ENCODE measurements at places on chromosomes 5 and 9.
A peak's percentile ranks its signal among the peaks of the same experiment; 100 is the strongest.

- peak; percentile 45 for DNase-seq
These were observed 77.6 kb upstream of the SAP30L start for GRCh38 chr5:154368041-154368800.

DNA sequence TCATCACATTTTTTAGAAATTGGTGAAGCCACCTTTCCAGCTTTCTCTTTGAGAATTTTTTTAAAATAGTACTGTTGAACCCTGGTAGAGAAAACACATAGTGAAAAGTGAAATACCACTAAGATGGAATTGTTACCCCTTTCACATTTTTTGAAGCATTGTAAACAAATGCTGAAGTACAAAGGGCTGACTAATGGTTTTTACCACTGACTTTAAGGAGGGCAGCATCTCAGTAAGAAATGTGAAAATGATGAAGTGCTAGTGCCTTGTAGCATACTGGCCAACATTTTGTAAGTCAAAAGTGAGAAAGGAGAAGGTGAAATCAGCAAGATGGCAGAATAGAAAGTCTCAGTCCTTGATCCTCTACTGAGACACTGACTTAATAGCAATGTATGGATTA lies 320.6 kb downstream of the PJA2 start:
- no peak for DNase-seq

GRCh38 chr9:86672301-86672700 lies 275.0 kb downstream of the GAS1 start:
- DNase-seq: no peak

GRCh38 chr5:83414601-83415000 lies 56.9 kb upstream of the VCAN start:
- no peak for DNase-seq

DNA sequence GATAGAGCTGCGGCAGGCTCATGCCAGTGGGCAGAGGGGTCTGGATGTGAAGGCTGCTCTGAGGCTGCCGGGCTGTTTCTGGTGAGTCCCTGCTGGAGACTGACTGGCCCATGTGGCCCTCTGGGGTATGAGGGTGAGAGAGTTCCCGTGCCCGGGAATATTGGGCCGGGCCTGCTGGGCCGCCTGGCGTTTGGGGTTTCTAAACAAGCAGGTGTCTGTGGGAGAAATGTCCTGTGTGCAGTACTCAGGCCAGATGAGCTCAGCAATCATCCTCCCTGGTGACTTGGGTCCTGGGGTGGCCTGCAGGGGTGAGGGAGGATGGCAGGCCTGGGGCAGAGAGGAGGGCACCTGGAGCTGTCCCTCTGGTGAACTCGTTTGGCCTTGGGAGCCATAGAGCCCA lies 74.9 kb downstream of the MACROH2A1 start:
- DNase-seq: no peak

GRCh38 chr9:94639061-94639998 lies at the start of gene FBP1:
Gene FBP1 (minus strand): TSS chr9:94639518. CDS start chr9:94639310, 208 bp downstream.
- no peak for DNase-seq

- DNase-seq: no peak
These were observed 153.5 kb upstream of the IRX2 start for GRCh38 chr5:2904956-2905355.

DNA sequence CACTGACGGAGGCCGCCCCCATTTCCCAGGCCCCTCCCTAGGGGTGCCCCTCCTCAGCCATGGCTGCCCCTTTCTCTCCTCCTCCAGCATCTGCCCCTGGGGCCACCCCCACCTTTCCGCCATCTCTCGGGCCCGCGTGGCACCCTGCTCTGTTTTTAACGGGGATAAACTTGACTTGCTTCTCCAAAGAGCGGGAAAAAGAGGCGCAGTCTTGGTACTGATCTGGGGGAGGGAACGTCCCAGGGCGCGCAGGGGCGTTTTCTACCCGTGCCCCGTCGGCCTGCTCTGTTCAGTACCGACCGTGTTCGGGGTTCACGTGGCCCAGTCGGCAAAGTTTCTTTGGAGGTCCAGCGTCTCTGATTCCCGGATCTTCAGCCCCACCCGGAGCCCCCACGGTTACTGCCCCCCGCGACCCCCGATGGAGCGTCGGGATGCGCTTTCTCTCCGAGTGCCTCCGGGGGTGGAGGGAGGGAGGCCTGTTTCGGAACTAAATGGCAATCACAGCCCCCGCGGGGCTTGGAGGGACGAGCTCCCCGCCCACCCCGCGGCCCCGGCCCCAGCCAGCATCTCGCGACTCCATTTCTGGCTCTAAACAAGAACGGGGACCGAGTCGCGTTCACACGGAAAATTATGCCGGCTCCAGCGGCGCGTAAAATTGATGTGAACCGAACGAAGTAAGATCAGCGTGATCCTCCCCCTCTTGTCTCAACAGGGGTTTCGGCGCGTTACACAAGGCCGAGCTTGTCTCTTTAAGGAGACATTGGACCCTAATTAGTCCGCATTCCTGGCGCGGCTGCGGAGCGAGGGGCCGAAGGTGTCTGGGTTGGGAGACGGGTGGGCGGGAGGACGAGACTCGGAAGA lies 1.1 kb upstream of the TLE4 start:
- no peak for DNase-seq

DNA sequence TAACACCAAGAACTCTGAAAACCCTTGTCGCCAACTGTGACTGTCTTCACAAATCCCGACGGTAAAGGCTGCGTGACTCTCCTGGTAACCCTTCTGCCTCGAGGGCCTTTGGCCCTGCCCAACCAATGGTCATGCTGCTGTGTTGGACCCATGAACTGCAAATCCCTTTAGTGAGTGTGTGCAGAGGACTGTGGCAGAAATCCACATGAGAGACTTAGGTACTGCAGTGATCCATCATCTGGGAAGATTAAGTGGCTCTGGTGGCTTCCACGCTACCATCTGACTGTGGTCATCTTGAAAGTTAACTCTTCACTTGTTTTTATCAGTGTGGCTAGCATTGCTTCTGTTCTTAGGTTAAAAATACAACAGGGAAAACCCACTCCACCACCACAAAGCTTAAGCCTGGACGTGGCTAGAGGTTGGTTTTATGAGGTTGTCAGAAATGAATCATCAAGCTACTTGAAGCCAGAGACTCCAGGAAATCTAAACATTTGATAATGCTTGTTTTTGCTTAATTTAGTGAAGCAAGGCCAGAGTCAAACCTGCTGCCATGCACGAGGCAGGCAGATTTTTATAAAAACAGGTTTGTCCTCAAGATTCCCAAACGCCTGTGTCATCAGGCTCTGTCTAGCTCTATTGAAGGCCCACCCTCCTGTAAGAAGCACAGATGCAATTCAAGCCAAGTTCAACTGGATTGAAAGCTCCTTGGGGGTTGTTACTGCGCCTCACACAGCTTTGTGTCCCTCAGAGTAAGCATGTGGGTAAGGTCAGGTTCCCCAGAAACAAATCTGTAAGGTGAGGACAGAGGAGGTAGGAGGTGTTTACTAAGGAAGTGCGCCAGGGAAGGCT lies 52.7 kb upstream of the ERCC6L2 start:
- no peak for DNase-seq

DNA sequence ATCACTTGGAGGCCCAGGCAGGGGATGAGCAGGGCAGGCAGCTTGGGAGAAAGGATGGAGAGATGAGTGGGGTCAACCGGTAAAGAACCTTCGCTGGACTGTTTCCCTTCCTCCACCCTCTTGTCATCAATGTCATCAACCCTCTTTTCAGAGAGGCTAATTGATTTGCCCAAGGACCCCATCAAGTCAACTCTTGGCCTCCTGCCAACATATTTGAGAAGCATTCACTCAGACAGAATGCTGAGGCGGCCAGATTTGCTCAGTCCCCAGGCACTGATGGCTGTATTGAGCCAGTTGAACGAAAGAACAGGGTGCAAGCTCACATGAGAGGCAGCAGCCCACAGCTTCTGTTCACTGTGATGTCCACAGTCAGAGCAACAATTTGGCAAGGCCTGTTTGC lies 193.5 kb downstream of the RFK start:
- no peak for DNase-seq

GRCh38 chr5:54230936-54231685 lies 79.3 kb downstream of the ARL15 start:
- no peak for DNase-seq

DNA sequence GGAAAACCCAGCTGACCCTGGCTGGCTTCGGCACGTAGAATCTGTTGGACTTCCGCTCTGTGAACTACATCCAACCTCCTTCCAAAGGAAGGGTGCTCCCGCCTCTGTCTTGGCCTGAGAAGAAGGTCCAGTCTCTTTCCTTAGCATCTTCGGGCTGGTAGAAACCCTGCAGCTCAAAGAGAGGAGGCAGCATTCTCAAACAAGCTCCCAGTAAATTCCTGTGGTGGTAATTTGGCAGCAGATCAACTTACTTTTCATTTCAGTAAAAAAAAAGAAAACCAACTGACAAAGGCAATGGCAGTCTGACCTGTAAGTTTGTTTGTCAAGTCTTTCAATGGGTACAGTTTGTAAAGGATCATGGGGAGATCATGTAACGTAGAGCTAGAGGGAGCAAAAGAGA lies 176.7 kb downstream of the MED10 start:
- DNase-seq: no peak

GRCh38 chr9:36929350-36929675 lies 104.8 kb downstream of the PAX5 start:
- DNase-seq: no peak

DNA sequence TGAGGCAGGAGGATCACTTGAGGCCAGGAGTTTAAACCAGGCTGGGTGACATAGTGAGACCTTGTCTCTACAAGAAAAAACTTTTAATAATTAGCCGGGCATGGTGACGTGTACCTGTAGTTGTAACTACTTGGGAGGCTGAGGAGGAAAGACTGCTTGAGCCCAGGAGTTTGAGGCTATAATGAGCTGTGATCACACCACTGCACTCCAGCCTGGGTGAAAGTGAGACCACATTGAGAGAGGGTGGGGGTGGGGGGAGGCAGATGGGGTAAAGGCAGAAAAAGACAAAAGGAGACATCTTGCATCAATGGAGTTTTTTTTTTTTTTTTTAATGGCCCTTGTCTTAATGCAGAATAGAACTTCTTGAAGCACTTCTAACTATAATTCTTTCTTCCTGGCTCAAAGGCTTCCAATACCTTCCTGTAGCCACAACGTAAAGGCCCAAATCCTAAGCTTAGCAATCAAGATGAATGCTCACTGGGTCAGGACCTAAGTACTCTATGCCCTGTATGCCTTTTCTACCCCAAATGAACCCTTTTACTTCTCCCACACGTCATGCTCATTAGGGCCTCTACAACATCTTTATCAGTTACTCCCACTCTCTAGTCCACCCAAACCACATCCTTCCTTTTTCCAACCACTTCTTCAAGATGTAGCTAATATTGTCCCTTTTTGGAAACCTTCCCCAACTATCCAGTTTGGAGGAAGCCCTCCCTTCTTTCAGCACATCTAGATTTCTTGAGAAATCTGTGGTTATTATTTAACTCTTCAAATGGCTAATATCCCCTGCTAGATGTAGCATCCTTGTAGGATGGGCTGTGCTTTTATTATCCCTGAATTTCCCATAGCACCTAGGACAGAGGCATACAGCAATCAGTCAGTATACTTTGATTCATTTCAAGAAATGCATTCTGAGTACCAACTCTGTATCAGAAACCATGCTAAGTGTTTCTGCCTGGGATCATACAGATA lies 40.8 kb downstream of the CSF2 start:
- no peak for DNase-seq

- no peak for DNase-seq
These were observed 705.7 kb downstream of the CETN3 start for GRCh38 chr5:89703817-89704216.

GRCh38 chr5:159156426-159157238 lies 52.7 kb downstream of the RNF145 start:
- DNase-seq: peak; percentile 31

GRCh38 chr5:13658152-13658551 lies 286.3 kb downstream of the DNAH5 start:
- no peak for DNase-seq

DNA sequence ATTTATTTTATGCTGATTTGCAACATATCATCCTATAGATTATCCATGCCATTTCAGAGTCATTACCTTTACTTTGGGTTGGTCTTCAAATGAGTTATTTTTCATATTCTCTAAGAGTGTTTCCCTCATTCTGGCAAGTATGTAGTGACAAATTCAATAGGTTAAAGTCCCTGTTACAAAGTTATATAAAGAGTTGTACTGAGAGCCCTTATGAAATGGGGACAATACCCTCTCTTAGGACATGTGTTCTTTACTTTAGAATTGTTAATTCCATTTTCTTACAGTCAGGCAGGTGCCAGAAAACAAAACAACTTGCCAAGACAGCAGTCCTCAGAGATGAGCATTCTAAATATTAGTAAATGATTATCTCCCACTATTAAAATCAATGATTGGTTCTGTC lies 6.0 kb downstream of the ALDH1A1 start:
- DNase-seq: no peak

DNA sequence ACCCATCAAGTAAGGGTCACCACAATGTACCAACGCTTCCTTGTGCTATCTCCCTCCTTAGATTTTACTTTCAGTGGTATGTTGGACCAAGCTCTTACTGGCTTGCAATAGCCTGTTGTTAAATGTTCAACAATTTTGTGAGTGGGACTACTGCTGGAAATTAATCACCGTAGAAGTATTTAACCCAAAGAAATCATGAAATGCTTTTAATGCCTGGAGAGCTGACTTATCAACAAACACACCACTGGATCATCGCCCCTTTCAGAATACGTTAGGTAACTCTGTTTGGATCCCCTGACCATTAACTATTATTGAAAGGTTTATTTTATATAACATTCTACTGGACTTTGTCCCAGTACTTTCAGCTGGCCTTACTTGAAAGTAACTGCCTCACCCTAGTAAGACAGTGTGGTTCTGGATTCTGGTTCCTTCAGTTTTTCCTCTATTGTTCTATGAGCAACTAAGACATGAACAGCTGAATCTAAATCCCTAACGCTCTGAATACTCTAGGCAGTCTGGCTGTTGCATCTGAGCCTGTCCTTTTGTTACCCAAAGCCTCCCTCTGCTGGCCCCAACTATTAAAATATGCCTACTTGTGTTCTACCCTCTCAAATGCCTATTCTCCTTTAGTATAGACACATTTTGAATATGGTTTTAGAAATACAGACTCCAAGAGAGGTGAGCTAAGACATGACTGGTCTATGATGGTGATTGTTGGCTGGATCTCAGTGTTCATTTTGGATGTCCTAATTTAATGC lies 1203.4 kb upstream of the DMAC1 start:
- no peak for DNase-seq

GRCh38 chr9:108441726-108442125 lies 414.1 kb downstream of the ACTL7B start:
- DNase-seq: no peak

DNA sequence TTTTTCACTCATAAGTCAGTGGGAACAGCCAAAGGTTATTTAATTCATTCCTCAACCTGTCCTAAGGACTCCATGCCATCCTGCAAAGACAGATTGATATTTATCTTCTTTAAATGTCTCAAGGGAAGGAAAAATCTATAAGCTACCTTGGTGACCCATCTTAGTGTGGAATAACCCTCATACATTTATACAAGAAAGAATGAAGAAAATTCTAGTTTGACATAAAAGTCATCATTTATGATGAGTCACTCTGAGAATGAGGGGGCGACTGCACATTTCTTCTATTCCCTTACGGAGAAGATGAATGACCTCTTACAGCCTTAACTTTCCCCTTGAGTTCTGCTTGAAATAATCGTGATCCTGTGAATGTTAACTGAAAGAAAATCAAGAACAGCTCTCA lies 26.8 kb upstream of the NUDT12 start:
- DNase-seq: no peak

- DNase-seq: no peak
These were observed 97.8 kb upstream of the SLC30A5 start for GRCh38 chr5:68995845-68996545.

GRCh38 chr5:78647838-78648358 lies 674 bp downstream of the LHFPL2 start:
- DNase-seq: no peak

GRCh38 chr5:78430866-78431265 lies 70.4 kb downstream of the SCAMP1 start:
- DNase-seq: no peak

Measured in urinary bladder (tissue), 4 donors.